ENCODE measurements at places on chromosomes 4 and X.
A peak's percentile ranks its signal among the peaks of the same experiment; 100 is the strongest.

DNA sequence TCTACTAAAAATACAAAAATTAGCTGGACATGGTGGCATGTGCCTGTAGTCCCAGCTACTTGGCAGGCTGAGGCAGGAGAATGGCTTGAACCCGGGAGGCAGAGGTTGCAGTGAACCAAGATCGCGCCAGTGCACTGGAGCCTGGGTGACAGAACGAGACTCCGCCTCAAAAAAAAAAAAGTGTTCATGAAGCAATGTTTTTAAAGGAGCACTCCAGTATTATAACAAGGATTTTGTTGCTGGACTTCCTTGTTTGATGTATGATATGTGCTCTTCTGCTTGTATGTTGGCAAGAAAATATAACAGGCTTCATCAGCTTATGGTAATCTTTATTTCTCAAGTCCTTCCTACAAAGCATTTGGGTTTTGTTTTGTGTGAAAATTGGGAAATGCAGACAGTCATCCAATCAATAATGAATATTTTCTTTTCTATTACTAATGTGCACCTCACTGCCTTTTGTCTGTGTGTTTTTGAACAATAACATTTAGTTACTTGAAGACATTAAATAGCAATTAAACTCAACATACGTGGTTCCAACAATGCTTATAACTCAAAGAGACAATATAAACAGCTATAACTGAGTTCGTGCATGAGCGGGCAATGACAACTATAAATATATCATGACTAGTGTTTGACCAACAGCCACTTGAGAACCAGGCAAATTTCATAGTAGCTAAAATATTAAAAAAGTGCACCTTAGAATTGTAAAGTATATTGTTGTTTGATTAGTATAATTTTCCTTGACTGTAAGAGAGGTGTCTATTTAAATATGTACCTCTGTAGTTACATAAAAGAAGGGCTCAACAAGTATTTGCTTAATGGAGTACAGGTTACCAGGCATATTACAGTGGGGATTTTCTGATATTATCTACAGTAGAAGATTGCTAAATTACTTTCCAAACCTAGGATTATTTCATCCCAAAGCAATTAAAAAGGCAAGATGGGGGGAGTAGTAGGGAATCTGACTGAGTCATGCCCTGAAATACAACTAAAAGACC lies 210.7 kb downstream of the PPP3CA start:
- no peak for DNase-seq

GRCh38 chr4:99668472-99668871 lies 10.8 kb upstream of the C4orf54 start:
- DNase-seq: no peak

- no peak for DNase-seq
Measured at GRCh38 chr4:138196153-138196552, 46.0 kb downstream of the SLC7A11 start.

DNA sequence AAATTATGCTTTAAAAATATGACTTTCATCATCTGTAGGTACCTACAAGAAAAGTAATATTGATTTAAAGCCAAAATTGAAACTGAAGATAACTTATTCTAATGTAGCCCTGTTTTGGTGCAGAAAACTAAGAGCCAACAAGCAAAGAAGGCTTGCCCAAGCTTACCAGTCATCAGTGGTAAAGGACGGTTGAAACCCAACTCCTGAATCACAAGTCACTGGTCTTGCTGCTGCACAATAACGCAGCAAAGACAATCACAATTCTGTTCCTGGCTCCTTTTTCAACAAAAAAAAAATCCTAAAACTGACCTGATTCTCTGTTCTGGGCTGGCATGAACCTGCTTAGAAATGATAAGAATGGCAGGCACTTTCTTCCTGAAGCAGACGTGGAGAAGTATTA lies 34.5 kb downstream of the WDFY3 start:
- no peak for DNase-seq

DNA sequence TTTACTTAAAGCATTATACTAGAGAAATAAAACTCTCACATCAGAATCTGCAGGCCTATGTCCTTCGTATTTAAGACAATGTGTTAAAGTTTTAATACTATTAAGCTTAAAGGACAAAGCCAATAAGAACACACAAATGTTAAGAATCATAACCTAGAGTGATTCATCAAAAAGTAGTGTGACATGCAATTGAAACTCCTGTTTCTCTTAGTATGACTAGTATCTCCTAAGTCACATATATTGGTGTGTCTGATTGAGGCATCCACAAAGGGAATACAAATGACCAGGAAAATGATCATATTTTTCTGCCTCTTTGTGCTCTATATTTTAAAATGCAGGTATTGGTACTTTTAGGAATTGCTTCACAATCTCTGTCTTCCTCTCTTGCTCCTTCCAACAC lies 23.8 kb downstream of the GPRASP3 start:
- DNase-seq: no peak

GRCh38 chrX:31293409-31293808 lies 221.6 kb upstream of the FTHL17 start:
- DNase-seq: no peak

- no peak for DNase-seq
Measured at GRCh38 chr4:37138019-37138653, 106.4 kb upstream of the NWD2 start.

DNA sequence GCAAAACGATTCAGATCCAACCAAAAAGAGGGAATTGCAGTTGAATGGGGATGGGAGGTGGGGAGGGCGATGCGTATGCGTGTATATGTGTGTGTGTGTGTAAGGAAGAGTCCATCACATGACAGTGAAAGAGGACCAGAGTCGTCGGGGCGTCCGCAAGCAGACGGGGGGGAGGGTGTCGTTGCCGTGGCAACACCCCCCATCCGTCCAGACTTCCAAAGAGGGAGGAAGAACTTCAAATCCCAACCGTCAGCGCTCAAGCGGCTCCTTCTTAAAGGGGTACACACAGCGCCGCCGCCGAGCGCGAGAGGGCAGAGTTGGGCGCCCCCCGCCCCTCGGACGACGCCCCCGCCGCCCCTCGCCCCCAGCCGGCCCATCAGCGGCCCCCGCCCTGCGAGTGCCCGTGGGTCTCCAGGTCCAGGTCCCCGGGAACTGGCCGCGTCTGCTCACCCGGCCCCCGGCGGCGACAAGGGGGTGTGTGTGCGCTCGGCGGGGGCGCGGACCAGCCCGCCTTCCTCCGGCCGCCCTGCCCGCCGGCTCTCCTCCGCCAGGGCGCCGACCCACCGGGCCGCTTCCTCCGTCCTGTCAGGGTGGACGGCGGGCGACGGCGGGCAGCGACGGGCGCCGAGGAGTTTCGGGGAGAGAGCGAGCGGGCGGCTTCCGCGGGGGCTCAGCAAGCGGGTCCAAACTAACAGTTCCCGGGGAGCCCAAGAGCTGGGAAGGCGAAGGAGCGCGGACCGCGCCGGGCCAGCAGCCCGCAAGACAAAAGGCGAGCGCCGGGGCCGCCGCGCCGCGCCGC lies 685 bp downstream of the LCORL start:
- peak; percentile 87 for DNase-seq

GRCh38 chr4:24668956-24669355 lies 84.6 kb upstream of the DHX15 start:
- DNase-seq: no peak

DNA sequence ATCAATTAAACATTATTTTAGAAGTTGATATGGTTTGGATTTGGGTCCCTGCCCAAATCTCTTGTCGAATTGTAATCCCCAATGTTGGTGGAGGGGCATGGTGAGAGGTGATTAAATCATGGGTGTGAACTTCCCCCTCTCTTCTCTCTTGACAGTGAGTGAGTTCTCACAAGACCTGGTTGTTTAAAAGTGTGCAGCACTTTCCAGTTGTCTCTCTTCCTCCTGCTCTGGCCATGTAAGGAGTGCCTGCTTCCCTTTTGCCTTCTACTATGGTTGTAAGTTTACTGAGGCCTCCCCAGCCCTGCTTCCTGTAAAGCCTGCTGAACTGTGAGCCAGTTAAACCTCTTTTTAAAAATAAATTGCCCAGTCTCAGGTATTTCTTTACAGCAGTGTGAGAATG lies 141.4 kb downstream of the GALNTL6 start:
- DNase-seq: no peak

GRCh38 chrX:72208126-72208800 lies 26.7 kb downstream of the PIN4 start:
- peak; percentile 56 for DNase-seq

DNA sequence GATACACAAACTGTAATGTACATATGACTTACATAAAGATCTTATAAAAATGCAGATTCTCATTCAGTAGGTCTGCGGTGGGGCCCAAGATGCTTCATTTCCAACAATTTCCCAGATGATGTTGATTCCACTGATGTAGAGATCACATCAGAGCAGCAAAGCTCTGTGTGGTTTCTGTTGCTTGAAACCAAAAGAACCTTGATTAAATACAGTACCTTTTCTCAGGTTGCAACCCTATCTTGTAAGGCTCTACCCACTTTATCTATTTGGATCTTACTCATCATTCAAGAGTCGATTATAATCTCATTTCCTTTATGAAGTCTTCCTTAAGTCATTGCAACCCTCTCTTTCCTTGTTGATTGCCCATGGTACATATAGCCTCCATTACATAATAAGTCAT lies 816.8 kb downstream of the RPA4 start:
- DNase-seq: no peak

- no peak for DNase-seq
Measured at GRCh38 chr4:110071466-110071865, 126.9 kb downstream of the ELOVL6 start.

DNA sequence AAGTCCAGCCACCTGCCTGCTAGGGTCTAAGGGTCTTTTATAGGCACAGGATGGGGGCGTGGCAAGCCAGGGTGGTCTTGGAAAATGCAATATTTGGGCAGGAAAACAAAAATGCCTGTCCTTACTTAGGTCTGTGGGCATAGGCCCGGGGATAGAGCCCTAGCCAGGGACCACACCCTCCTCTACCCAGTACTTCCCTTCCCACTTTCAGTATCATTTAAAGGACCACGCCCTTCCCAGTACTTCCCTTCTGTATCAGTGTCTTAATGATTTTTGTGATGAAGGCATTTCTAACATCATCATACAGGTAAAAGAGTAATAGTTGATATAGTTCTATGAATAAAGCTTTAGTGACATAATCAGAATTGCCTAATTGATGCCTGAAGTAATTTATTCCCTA lies 11.4 kb downstream of the BANK1 start:
- no peak for DNase-seq

- no peak for DNase-seq
Measured at GRCh38 chr4:81740487-81740886, 268.8 kb upstream of the RASGEF1B start.

- no peak for DNase-seq
Measured at GRCh38 chr4:38209654-38210053, 249.5 kb downstream of the PTTG2 start.

DNA sequence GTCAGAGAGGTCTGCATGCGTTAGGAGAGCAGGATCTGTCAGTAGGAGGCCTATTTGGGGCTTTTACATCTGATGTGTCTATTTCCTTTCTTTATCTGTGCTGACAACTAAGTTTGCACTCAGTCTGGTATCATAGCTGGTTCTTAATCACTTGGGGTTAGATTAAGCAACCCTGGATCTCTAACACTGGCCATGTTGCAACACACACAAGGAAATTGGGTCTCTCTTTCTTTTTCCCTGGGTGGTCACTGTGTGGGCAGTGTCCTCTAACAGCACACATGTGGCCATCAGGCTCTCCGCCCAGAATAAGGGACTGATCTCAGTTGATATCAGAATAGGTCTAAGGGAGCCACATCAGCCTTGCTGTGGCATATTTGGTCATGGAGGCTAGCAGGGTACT lies 38.9 kb downstream of the IGFBP7 start:
- peak; percentile 66 for DNase-seq

- peak; percentile 13 for DNase-seq
Measured at GRCh38 chr4:188127214-188127874, 11.9 kb upstream of the TRIML1 start.

DNA sequence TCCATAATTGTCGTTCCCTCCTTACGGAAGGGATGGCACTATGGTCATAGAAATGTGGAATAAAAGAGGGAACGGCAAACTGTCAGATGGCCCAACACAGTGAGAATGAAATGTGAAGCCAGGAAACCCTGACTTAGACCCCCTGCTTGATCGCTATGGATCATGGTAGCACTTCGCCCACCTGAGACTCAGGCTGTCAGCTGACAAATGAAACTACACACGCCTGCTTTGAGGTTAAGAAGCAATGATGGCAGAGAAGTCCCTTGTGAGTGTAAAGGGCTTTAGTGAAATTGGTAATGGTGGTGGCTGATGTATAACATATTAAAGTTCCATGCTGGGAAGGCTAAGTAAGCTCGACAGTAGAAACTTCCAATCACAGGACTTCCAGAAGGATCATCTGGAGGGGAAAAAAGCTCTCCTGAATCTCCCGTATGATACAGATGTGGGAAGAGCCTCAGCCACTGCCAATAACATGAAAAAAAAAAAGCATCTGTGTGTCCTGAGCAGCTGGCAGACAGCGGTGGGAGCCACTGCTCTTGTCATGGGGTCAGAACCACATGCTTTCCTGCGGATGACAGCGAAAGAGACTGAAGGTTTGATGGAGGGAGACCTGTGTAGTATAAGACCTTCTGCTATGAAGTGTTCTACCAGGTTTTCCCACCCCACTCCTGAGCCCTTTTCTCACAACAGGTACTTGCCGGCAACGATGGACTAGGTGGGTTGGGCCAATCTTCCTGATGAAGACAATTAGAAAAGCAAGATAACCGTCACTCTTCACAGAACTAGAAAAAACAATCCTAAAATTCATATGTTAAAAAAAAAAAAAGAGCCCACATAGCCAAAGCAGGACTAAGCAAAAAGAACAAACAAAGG lies 107.6 kb downstream of the AFAP1 start:
- no peak for DNase-seq

DNA sequence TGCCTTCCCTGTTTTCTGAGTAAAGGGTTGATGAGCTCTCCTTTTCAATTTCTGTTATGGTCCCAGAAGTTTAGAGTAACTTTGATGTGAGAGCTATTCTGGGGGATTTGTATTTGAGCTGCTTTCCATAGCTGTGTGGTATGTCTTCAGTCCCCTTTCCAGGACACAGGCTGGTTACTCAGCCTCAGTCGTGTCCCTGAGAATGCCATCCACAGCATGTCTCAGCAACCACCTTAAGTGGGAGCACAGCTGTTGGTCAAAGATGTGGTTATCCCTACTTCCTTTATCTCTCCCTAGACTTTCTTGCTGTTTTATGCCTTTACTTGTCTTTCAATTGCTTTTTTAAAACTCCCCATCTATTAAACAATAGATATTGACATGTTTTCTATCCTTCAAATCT lies 37.8 kb downstream of the RNF175 start:
- no peak for DNase-seq

DNA sequence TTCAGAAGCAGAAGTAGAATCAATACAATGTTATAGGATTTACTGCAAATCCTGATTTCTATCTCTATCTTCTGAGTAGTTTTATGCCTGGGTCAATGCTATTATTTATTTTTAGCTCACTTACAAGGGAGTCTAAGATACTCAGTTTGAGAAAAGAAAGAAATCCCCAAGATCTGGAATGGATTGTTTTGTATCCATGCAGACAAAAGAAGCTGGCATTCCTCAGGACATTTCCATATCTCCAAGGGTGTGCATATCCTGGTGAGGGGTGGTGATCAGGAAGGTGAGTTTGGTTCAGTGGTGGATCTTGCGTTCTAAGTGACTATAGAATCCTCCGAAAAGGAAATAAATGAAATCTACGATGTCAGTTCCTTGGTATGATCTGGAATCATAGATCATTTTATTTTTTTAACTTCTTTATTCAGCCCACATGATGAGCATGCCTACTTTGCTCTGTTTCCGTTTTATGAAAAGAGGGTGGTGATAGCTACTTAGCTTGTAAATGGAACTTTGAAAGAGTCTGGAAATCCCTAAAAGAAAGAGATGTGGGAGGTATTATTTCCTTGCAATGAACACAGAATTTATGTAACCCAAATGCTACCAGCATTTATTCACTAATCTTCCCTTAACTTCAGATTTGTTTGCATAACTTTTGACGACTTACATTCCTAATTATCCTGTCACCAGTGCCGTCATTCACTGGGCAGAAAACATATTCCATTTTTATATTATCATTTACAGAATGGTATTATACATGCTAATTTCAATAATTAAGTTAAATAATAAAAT lies 81.1 kb upstream of the RAPGEF2 start:
- no peak for DNase-seq

Measured in GM23248 (cell line).